ENCODE measurements at places on chromosomes 3 and 15.

DNA sequence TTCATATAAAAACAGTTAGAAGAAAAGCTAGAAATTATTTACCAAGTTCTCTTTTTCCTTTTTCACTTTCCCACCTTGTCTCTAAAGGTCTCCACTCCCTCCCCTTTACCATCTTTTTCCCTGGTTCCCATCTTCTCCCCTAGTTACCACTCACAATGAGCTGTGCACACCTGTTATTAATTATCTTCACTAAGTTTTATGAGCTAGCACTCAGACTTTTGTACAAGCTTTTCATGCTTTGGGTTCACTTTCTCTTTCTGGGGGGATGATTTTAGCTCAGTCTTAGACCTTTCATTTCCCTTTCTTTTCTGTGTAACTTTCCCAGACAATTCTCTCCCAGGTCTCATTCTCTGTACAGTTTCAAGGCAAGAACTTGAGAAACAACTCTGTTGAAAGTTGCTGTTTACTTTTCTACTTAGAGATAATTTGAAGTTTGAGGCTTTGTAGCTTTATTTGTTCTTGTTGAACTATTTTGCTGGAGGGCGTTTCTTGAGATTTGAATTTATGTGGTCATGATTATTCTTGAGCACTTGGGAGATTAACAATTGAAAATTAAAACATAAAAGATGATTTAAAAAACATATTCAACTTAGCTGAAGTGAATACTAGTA is 24.0 kb upstream of the AADAC start:
- DNase-seq = no peak

GRCh38 chr3:140323561-140323960 is 354.3 kb upstream of the TRIM42 start:
- no peak for DNase-seq

GRCh38 chr15:58498821-58499580 is 67.2 kb downstream of the LIPC start:
- DNase-seq = no peak

DNA sequence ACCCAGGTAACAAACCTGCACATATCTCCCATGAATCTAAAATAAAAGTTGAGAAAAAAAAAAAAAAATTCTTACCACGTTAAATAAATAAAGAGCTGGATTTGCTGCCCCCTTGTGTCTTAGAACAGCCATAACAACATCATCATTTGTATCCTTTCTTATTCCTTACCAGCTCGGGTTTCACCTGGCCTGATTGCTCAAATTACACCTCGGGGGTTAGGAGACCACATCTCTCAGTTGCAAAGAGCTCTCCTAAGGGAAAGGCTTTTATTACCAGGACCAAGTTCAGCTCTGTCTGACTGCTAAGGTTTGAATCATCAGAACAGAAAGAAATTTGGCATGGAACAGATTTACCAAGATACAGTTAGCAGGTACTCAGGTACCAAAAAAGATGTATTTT is 25.8 kb upstream of the RPL39L start:
- no peak for DNase-seq

Data from cortex of kidney (tissue), 1 donor.